Large intestine (tissue), 12 donors: ENCODE measurements at places on chromosomes 1 and 21. TPM values are rescaled to one million over a fixed set of nuclear protein-coding genes. Genes with fewer than 3 reads are reported as not detected.

DNA sequence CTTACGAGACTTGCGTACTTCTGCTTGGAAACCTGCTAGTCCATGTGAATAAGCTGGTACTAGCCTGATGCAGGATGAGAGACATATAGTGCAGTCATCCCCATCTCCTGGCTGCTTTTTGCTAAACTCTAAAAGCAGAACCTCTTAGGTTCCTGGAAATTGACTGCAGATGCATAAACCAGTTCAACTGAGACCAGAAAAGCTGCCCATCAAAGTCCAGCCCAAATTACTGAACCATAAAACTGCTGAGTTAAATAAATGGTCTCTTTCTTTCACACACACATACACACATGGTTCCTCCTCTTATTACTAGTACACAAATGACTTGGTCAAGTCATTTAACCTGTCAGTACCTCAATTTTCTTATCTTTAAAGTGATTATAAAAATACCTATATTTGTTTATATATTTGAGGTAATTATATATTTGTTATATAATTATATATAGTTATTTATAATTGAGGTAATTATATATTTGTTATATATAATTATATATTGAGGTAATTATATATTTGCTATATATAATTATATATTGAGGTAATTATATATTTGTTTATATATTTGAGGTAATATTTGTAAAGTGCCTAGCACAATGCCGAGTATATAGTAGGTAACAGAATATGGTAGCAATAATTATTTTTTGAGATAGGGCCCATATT lies 25.2 kb upstream of the RABGAP1L start:
- H3K4me3 ChIP-seq = no peak overlapping the region
- DNase-seq = no peak
- H3K27me3 ChIP-seq = no peaks in the 10 kb centered on the region
- H3K36me3 ChIP-seq = no peaks in the 10 kb centered on the region
- no peaks in the 10 kb centered on the region for H3K4me1 ChIP-seq

DNA sequence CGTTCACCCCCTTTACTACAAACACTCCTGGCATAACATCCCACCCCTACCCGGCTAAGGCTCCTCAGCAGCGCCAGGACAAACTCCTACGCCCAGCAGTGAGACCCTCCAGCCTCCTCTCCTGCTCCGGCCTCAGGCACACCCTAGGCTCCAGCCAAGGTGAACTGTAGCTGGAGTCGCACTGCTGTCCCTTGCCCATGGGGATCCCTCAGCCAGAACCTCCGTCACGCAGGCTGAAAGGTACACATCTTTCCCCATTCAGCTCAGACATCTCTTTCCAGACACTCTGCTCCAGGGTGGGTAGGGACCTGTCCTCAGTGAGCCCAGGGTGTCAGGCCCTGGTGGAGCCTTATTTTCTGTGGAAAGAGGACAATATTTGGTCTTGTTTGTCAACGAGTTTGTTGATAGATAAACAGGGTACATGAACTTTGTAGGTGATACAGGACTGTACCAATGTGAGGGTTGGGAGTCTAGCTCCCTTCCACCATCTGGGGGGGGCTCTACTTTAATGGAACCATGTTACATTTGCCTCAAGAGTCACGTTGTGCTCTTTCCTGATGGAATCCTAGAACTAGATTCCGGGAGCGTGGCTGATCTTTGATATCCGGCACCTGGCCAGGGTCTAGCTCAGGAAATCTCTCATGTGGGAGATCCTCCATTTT lies 56.5 kb upstream of the SSBP3 start:
- no peak for DNase-seq
- no peaks in the 10 kb centered on the region for H3K36me3 ChIP-seq
- H3K27ac ChIP-seq = no peak overlapping the region
- H3K4me1 ChIP-seq = peaks cover 26% of the 10 kb centered on the region
- H3K4me3 ChIP-seq = no peak overlapping the region

- peaks cover 4% of the 10 kb centered on the region for H3K36me3 ChIP-seq
- peaks cover 16% of the 10 kb centered on the region for H3K4me1 ChIP-seq
- DNase-seq = no peak
- H3K27me3 ChIP-seq = no peaks in the 10 kb centered on the region
- H3K4me3 ChIP-seq = no peak overlapping the region
- no peak overlapping the region for H3K27ac ChIP-seq
Measured at GRCh38 chr1:108592030-108592759, 32.3 kb downstream of the EEIG2 start.

OR14I1 gene
- not detected for polyA plus RNA-seq

DNA sequence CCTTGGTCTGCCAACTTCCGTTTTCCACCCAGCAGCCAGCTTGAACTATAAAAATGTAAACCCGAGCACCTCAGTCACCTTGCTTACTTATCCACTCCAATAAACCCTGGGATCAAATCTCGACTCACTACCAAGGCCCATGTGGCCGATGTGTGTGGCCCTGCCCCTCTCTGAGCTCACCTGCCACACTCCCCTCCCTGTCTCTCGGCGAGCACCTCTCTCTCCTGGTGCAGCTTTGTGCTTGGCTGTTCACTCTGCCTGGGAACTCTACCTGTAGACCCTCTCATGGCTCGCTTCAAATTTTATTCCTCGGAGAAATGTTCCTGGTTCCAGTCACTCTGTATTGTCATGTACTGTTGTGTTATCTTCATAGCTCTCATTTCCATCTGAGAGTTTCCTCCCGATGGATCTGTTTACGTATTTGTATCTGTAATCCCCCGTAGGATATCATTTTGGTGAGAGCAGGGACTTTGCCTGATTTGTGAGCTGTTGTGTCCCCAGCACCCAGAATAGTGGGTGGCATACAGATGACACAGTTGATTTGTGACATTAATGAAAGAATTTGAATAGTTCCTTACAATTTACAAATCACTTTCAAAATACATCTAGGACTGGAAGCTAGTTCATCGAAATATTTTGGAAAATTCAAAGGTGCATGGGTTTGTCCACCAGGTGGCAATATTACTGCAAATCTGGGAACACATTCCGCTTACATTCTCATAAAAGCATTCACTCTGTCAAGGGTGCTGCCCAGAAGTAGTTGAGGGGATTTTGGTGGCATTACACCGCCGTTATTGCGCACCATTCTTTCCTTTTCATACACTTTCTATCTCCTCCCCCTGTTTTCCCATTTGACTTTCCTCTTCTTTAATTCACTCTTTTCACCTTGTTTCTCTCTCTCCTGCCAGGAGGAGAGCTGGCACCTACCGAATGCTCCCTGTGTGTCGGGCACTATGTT lies 95.3 kb downstream of the ABCA4 start:
- no peak overlapping the region for H3K27ac ChIP-seq
- H3K27me3 ChIP-seq = no peaks in the 10 kb centered on the region
- no peak overlapping the region for H3K4me3 ChIP-seq
- H3K36me3 ChIP-seq = no peaks in the 10 kb centered on the region

- no peak for DNase-seq
- H3K27me3 ChIP-seq = no peaks in the 10 kb centered on the region
- no peaks in the 10 kb centered on the region for H3K36me3 ChIP-seq
- H3K4me1 ChIP-seq = peaks cover 5% of the 10 kb centered on the region
- H3K27ac ChIP-seq = no peak overlapping the region
Measured at GRCh38 chr1:213049232-213049631, 1.8 kb upstream of the RPS6KC1 start.

- H3K4me1 ChIP-seq = peaks cover 16% of the 10 kb centered on the region
- peaks cover 16% of the 10 kb centered on the region for H3K27me3 ChIP-seq
- DNase-seq = no peak
- H3K36me3 ChIP-seq = no peaks in the 10 kb centered on the region
- H3K27ac ChIP-seq = no peak overlapping the region
Measured at GRCh38 chr1:29243023-29243870, 6.9 kb downstream of the PTPRU start.

DNA sequence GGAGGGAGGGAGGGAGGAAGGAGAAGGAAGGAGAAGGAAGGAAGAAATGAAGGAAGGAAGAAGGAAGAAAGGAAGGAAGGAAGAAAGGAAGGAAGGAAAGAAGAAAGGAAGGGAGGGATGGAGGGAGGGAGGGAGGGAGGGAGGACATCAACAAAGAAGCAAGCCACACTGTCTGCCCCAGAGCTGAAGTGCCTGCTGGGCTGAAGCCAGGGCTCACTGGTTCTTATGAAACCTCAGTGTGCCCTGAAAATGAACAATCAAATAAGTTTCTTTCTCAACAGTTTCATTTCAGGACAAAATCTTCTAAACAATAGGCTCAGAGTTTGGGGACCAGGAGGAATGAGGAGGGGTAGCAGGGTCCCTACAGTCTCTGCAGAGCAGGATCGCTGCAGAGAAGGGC lies 21.1 kb downstream of the ARHGEF19 start:
- no peak overlapping the region for H3K4me3 ChIP-seq
- no peaks in the 10 kb centered on the region for H3K27me3 ChIP-seq
- peaks cover 14% of the 10 kb centered on the region for H3K4me1 ChIP-seq
- no peak for DNase-seq

GRCh38 chr1:26950602-26951001 lies 9.7 kb downstream of the KDF1 start:
- no peak overlapping the region for H3K4me3 ChIP-seq
- no peaks in the 10 kb centered on the region for H3K27me3 ChIP-seq
- peak overlapping the region; percentile 32 for H3K27ac ChIP-seq
- peaks cover 38% of the 10 kb centered on the region for H3K4me1 ChIP-seq
- peaks cover 44% of the 10 kb centered on the region for H3K36me3 ChIP-seq

DNA sequence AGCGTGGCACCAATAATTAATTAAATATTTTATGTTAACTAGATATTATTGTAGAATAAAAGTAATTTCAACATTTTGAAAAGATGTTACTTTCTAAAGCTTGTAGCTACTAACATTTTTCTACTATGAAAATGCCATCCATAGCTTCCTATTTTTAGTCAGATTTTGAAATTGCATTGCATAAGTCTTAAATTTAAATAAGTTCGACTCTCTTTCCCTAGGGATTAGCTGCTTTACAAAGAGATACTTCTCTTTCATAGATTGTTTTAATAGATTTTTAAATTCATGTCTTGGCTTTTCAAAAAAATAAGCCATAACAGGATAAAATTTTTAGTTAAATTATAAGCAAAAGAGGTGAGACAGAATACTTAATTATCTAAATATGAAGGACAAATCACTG lies 1279.6 kb downstream of the KCNT2 start:
- H3K36me3 ChIP-seq = no peaks in the 10 kb centered on the region
- DNase-seq = no peak
- H3K27ac ChIP-seq = no peak overlapping the region
- H3K4me3 ChIP-seq = no peak overlapping the region
- H3K4me1 ChIP-seq = no peaks in the 10 kb centered on the region

DNA sequence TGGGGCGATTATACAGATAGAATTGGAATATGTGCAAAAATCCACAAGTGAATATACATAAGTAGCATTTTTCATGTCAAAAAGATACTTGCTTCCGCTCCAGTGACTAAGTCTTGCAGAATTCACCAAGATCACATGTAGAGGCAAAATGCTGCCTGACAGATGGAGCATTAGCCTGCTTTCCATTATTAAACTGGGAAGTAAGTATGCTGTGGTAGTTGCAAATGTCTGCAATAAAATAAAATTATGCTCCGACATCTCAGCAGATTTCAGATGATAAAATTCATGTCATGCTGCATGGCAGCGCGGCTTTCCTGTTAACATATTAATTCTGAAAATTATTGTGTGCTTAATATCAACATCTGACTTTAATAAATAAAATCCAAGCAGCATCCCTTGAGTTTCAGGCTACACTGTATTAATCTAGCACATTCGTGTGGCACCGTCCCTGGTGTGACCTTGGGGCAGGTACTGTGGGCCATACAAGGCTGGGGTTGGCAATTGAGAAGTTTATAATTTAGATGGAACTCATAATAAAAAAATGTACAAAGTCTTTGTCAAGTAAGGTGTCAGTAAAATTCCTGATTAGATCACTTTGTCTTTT lies 366.4 kb upstream of the ZP4 start:
- no peaks in the 10 kb centered on the region for H3K4me1 ChIP-seq
- no peak overlapping the region for H3K27ac ChIP-seq
- no peaks in the 10 kb centered on the region for H3K36me3 ChIP-seq
- no peaks in the 10 kb centered on the region for H3K27me3 ChIP-seq
- no peak for DNase-seq
- H3K4me3 ChIP-seq = no peak overlapping the region

DNA sequence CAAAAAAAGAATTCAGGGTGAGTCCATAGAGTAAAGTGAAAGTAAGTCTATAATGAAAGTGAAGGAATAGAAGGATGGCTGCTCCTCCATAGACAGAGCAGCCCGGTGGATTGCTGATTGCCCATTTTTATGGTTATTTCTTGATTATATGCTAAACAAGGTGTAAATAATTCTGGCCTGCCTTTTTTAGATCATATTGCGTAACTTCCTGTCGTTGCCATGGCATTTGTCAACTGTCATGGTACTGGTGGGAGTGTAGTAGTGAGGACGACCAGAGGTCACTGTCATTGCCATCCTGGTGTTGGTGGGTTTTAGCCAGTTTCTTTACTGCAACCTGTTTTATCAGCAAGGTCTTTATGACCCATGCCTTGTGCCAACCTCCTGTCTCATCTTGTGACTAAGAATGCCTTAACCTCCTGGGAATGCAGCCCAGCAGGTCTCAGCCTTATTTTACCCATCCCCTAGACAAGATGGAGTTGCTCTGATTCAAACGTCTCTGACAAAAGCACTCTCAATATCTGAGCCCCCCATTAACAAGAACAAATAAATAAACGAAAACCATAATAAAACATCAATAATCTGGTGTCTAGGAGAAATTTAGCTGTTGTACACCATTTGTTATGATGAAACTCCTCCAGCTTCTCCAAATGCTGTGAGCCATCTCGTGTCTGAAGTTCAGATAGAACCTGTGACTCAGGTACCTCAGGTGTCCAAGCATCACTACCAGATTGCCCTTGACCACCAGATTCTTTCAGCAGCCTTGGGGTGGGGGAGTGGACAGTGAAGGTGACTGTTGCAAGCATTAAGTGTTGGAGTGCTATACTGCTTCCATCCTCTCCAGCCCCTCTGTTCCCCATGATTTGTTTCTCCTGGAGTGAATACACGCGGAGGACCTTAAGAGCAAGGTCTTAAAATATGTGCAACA lies 36.0 kb downstream of the EBNA1BP2 start:
- no peaks in the 10 kb centered on the region for H3K36me3 ChIP-seq
- H3K27me3 ChIP-seq = no peaks in the 10 kb centered on the region
- no peaks in the 10 kb centered on the region for H3K4me1 ChIP-seq
- DNase-seq = peak; percentile 36
- H3K27ac ChIP-seq = no peak overlapping the region

HMCN1 gene
- polyA plus RNA-seq = 4.2 TPM

DNA sequence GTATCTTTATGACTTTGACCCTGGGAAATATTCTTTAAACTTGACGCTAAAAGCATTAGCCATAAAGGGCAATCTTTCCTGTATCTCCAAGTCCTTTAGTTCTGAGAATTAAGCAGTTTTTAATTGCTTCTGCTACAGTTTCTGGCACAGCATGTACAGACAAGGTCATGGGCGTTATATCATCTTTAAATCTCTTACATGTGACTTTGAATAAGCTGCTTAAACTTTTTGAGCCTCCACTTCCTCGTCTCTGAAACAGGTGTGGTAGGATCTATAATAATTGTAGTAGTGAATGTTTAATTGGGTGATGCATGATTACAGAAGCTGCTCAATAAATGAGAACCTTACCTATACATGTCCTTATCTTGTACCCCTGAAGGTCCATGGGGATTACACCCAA lies 153.4 kb downstream of the PLA2G4A start:
- H3K36me3 ChIP-seq = no peaks in the 10 kb centered on the region
- DNase-seq = peak; percentile 13
- no peak overlapping the region for H3K4me3 ChIP-seq
- no peak overlapping the region for H3K27ac ChIP-seq
- no peaks in the 10 kb centered on the region for H3K27me3 ChIP-seq
- peaks cover 7% of the 10 kb centered on the region for H3K4me1 ChIP-seq
